NCI-H1417 treated with DMSO at 0.1 percent for 48 hours (cell line): ENCODE measurements at places on chromosomes 6 and 20.

DNA sequence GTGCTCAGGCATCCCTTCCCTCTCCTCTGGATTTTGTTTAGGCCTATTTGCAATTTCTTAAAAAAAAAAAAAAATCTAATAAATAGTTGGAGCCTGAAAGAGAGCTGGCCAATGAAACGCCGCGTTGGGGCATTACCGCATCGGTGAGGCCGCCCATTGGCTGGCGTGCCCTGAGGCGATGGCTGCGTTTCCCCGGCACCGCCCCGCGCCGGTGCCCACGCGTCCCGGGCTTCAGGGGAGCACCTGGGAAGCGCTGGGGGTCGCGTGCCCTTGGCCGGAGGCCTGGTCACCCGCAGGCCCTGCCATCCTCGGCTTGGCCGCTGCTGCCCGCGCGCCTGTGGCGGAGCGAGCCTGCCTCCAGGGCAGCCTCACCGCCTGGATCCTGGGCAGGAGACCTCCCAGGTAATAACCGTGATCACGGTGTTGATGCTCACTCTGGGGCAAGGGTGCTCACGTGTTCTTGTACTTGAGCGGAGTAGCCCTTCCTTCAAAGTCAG, 155.4 kb downstream of the NRN1 start:
- no peak for DNase-seq

- DNase-seq, result no peak
These were observed 63.2 kb downstream of the SLC24A3 start for GRCh38 chr20:19275630-19276071.

GRCh38 chr6:41642960-41643898, 5.0 kb downstream of the MDFI start:
- no peak for DNase-seq

DNA sequence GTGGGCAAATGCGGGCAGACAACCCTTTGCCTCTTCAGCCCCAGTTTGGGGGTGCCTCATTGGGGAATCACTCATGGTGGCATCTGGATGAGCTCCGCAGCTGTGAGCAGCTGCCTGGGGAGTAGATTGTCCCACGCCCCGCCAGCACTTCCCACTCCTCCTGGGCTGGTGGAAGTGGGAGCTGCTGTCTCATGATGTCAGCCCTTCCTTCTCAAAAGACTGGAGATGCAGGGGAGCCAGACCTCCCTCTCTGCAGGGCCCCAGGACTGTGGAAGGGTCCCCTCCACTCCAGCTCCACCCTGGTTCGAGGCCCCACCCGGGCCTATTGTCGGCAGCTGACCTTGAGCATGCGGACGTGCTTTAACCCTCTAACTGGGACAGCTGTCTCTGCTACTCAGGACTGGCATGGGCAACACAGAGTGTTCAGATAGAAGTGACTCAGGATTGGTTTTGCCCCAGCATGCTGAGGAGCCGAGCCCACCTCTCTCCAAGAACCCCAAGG, 2.0 kb downstream of the UNC93A start:
- DNase-seq, result no peak

GRCh38 chr20:13017235-13017634, 8.5 kb downstream of the SPTLC3 start:
- no peak for DNase-seq

DNA sequence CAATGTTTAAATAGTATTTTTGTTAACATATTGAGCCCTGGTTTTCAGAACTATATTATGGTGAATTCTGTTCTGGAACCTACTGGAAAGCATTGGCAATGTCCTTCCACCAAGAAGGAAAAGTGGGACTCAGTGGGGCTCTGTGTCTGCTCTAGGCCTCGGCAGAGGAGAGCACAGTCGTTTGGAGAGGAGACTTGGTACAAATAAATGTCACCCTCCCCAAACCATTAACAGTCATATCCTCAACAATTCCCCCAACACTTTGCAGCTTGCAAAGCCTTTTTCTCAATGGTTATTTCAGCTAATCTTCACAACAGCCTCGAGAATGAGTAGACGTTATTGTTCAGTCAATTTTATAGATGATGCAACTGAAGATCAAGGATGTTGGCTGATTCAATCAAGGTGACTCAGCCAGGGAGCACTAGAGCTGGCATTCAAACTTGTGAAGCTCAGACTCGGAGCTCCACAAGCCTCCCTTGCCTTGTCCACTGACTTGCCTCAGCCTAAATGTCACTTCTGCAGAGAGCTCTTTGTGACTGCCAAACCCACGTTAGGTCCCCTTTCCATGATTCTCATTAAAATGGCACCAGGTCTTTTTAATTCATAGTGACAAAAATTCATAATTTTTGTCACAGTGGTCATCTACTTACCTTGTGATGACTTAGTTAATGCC, 60.6 kb downstream of the TOX2 start:
- DNase-seq, result no peak

- DNase-seq, result no peak
These were observed 763 bp downstream of the BHLHE23 start for GRCh38 chr20:63005862-63006539.

GRCh38 chr6:1736346-1737105, 126.8 kb downstream of the FOXC1 start:
- DNase-seq, result no peak

DNA sequence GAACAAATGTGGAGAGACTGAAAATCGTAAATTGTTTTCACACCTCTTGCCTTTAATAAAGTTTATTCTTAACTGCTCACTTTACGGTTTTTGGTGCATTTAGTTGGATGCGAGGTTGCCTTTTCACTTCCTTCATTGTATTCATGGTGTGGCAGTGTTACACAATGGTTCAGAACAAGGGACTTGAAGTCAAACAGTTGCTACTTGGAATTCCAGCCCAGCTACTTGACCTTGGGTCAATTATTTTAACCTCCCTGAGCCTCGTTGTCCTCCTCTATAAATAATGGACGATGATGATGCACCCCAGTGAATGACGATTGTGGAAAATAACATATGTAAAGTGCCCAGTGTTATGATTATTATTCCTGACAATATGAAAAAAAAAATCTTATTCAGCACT, 72.3 kb downstream of the CARMIL1 start:
- DNase-seq, result no peak

- no peak for DNase-seq
These were observed 491 bp downstream of the GNMT start for GRCh38 chr6:42961020-42961470.

GRCh38 chr6:3289664-3290055, 30.9 kb downstream of the PSMG4 start:
- no peak for DNase-seq

- DNase-seq, result no peak
These were observed 1.8 kb downstream of the ECHDC1 start for GRCh38 chr6:127341471-127342202.

GRCh38 chr6:14075095-14075503, 42.5 kb upstream of the CD83 start:
- DNase-seq, result no peak

- no peak for DNase-seq
These were observed 129.7 kb downstream of the FAXC start for GRCh38 chr6:99219788-99220187.

GRCh38 chr6:12014027-12014872, 2.1 kb downstream of the HIVEP1 start:
- DNase-seq, result no peak

- DNase-seq, result no peak
These were observed 8.7 kb downstream of the OSBPL2 start for GRCh38 chr20:62246872-62247652.

- no peak for DNase-seq
These were observed 5.7 kb upstream of the TMEM30A start for GRCh38 chr6:75290136-75290945.

DNA sequence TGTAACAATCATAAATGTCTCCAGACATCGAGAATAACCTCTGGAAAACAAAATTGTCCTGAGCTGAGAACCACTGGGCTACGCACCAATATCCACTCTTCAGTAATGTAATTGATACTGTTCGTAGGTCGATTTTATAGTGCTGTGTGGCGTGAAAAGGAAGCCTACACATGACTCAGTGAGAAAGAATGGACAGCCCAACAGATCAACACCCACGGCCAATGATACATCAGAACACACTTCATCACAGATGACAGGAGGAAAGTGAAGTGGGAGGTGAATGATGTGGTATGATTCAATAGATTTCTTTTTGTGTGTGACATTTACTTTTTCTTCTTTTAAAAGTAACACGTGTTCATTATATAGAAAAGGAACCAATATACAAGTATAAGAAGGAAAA, 93.5 kb downstream of the RPS12 start:
- no peak for DNase-seq

DNA sequence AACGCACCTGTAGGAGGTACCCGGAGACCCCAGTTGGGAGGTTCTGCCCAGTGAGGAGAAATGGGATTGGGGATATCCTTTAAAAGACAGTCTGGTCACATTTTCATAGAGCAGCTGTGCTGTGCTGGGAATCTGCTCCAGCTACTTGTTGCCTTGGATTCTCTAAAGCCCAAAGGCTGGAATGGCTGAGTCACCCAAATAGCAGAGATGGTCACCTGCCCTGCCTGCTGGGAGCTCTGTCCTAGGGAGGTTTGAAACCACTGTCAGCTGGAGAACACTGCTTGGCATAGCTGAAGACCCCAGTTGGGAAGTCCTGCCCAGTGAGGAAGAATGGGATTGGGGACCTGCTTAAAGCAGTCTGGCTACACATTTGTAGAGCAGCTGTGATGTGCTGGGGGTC, 34.8 kb upstream of the TFB1M start:
- DNase-seq, result no peak

DNA sequence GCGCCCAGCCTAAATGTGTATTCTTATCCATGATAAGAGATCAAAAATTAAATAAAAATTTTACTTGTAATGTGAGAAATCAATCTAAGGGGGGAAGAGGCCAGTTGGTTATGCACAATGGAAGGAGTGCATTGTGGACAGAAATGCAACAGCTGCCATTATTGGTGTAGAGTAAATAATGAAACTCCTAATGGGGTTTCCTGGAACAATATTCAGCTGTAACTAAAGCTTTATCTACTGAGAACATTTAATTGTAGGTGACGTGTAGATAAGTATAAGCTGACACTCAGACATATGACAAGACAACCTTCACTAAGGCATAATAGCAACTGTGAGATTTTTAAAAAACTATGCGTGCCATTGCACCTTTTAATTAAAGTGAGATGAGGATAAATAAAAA, 71.4 kb downstream of the CEP57L1 start:
- no peak for DNase-seq

- no peak for DNase-seq
These were observed 138.5 kb upstream of the UST start for GRCh38 chr6:148608199-148608951.

GRCh38 chr6:170288852-170289179, 2.1 kb downstream of the DLL1 start:
- DNase-seq, result no peak

- no peak for DNase-seq
These were observed 15.5 kb downstream of the CCDC167 start for GRCh38 chr6:37483917-37484785.

GRCh38 chr20:46809706-46810360, 84.8 kb upstream of the EYA2 start:
- DNase-seq, result no peak

- DNase-seq, result no peak
These were observed 172.7 kb downstream of the PACRG start for GRCh38 chr6:162900503-162900902.

- no peak for DNase-seq
These were observed 110.5 kb upstream of the MTHFD1L start for GRCh38 chr6:150755042-150755441.

DNA sequence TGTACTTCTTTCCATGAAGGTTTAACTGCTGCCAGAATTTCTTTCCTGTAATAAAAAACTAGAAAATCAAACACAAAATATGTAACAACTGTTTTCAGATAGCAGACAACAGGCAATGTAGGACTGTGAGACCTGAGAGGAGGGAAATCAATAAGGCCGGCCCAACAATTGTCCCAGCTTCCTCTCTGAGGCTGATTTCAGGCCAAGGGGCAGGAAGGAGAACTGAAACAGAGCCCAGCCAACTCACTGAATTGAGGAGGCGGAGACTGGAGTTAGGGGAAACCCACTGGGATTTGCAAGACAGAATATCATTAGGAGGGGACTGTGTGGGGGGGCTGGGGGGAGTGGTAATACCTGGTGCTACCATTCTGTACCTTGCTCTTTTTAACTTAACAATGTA, 42.2 kb downstream of the FLRT3 start:
- no peak for DNase-seq

GRCh38 chr6:46129291-46129628, 529 bp upstream of the ENPP4 start:
- no peak for DNase-seq

- DNase-seq, result no peak
These were observed 19.3 kb upstream of the BACH2 start for GRCh38 chr6:90315986-90316385.

DNA sequence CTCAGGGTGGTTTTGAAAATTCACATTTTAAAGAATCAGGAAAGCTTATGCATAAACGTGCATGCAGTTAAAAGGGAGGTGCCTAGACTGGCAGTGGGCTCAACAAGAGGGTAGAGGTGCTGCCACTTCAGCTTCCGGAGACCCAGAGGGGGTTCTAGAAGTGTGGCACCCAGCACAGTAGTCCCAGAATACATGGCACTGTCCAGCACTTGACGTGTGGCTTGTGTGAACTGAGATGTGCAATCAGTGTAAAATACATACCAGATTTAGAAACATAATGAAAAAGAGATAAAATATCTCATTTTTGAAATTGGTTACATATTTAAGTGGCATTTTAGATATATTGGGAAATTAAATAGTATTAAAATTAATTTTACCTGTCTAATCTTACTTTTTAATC, 89.3 kb downstream of the RIN2 start:
- DNase-seq, result no peak

DNA sequence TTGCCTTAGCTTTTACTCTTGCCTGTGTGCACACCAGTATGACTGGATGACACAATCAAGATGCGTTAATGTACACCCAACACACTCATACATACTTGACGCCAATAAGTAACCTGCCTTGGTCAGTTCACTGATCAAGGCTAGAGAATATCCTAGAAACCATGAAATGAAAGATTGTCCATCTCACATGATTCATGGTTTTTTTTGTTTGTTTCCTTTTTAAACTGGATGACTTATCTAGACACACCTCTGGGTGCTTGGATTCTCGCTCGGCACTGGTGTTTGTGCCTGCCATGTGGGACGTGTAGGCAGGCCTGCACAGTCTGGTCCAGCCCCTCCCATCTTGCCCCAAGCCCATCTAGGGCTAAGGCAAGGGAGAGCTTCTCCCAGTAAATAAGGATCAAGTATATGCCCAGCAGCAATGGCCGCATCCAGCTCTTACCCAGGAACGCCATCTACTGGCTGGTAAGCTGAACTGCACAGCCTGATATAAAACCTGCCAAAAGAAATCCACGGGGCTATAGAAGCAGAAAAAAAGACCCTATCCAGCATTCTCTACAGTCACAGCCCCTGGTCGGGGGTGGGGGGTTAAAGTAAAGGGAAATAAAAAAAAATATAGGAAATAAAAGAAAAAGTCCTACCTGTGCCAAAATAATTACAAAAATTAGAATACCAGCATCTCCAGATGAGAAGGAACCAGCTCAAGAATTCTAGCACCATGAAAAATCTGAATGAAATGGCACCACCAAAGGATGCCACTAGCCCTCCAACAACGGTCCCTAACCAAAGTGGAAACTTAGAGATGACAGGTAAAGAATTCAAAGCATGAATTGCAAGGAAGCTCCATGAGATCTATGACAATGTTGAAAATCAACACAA, 73.3 kb downstream of the OTOR start:
- DNase-seq, result no peak

GRCh38 chr6:72032086-72032485, 145.7 kb downstream of the RIMS1 start:
- no peak for DNase-seq

- no peak for DNase-seq
These were observed 94.8 kb upstream of the NHSL1 start for GRCh38 chr6:138593909-138594757.

- DNase-seq, result no peak
These were observed 104.2 kb downstream of the HAO1 start for GRCh38 chr20:7836076-7836475.
